ENCODE measurements at places on chromosomes 5 and 9. TPM values are rescaled to one million over a fixed set of nuclear protein-coding genes. Genes with fewer than 3 reads are reported as not detected.

DNA sequence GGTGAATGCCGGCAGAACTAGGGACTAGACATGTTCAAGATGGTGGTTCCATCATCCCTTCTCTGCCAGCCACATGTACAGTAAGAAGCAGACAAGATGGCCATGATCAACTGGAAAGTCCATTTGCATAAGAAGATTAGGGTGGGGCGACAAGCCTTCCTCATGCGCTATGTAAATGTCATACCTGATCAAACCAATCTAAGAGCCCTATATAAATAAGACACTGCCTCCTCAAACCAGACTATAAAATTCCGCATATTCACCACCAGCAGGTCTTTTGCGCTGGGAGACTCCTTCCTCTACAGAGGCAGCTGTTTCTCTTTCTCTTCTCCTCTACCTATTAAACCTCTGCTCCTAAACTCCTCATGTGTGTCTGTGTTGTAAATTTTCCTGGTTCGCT lies 53.8 kb downstream of the TIMD4 start:
- no peak for DNase-seq

DNA sequence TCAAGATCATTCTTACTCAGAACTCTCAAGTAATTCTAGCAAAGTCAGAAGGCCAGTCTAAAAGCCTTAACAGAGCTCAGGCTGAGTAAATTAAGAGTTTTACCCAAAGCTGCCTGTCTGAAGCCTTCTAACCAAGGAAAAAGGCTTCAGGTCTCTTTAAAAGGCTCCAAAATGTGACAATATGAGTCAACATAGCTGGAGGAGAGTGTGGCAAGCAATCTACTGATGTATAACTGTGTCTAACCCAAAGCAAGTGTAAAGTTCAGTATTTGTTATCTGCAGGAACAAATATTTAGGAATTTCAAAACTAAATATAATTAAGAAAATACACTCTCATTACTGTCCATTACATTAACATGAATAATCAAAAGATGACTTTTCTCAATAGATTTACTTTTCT lies 11.0 kb downstream of the ZBTB5 start:
- no peak for DNase-seq

- no peak for DNase-seq
Observed at GRCh38 chr5:55415071-55415470, 107.3 kb downstream of the MTREX start.

GRCh38 chr5:132100672-132101261 lies 27.2 kb downstream of the CSF2 start:
- DNase-seq, result no peak

GRCh38 chr5:107389130-107389774 lies 281.5 kb downstream of the EFNA5 start:
- peak; percentile 61 for DNase-seq

DNA sequence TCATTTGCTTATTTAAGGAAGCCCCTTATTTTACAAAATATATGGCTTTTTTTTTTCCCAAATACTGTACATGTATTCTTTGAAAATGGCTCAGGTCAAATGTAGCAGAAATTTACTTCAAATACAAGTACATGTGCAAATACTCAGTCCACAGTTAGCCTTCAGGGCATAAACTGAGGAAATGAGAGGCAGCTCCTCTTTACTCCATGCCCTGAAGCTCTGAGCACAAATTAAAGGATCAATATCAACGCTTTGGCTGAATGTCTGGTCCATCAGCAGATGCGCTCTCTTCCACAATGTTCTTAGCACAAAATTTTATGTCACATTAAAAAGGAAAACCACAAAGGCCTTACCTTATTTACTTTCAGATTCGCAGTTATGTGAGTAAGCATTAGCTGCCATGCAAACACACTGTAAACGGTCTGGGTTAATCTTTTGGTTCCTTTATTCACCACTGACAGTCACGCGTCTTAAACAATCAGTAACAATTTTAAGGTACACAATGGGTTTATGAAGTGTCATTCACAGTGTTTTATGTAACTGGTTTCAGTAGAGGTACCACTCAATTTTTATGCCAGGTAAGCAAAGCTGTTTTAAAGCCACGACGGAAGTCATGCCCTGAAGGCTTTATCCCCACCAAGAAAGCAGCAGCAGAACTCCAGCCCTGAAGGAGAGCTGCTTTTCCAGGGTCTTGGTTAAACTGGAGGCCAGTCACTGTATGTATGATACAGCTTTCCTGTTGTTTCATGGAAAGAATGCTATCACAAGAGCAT lies 103.4 kb downstream of the OTULIN start:
- no peak for DNase-seq

- DNase-seq, result no peak
Observed at GRCh38 chr5:132245593-132245992, 11.9 kb upstream of the PDLIM4 start.

- no peak for DNase-seq
Observed at GRCh38 chr5:10579536-10580521, 16.0 kb downstream of the ANKRD33B start.

DNA sequence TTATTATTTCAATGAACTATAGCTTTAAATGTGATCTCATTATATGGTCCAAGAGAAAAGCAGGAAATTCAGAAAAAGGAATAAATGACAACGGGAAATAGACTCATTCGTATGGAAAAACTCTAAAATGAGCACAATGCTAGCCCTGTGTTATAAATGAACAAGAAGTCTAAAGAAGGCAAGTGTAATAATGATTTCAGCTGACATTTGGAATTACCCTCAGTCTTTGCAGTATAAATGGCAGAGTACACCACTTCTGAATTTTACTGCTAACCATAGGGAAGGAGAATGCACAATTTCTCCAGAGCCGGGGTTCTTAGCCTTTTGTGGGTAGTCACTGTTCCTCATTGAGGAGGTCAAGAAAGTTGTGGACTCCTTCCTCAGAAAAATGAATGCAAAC lies 93.1 kb downstream of the ANKRD55 start:
- DNase-seq, result peak; percentile 59

- no peak for DNase-seq
Observed at GRCh38 chr5:54646356-54647101, 129.0 kb downstream of the SNX18 start.

DNA sequence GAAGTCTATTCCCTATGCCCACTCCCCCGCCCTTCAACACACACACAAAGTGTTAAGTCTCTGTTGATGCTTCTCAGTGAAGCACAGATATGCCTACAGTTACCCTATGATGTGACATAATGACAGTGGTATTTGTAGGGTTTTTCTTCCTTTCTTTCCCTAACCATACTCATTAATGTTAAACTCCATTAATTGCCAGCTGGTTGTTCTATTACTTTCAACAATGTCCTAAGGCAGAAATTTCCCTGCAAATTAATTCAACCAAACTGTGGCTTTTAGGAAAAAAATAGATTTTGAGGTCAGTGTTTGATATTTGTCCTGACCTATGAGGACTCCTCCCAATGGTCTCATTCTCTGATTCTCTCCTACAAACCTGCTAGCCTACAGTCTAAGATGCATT lies 38.2 kb upstream of the SLCO6A1 start:
- DNase-seq, result no peak

DNA sequence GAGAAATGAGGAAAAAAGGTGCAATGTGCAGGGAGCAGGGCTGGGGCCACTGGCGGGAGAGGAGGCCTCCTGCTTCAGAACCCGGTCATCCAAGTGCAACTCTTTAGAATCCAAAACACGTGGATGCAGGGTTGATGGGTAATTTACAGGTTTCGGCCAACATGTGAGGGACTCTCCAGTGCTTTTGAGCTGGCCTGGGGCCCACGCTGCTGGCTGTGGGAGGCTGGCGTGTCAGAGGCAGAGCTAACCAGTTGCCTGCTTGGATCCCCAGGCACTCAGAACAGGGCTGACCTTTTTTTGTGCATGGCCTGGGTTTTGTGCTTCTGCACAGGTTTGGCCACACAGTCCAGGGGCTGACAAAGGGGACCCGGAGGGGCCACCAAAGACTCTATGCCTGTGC lies 61.6 kb downstream of the GADD45G start:
- DNase-seq, result no peak

DNA sequence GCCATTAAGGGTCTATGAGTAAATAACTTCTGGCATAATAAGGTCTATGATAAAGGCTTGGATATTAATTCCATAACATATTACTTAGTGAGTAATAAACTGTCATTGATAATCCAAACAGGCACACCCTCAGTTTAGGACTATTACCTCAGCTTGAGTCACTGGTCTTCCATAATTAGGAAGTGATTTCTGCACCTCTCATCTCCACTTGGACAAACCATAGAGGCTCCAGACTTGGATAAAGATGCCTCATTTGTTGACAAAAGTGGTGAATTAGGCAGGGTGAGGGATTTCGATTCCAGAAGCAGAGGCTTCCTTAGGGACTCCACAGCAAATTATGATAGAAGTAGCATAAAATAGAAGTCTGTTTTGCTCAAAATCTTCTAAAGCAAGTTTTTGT lies 127.5 kb upstream of the MTAP start:
- no peak for DNase-seq

GRCh38 chr9:33820231-33820745 lies 3.3 kb downstream of the UBE2R2 start:
- no peak for DNase-seq

DNA sequence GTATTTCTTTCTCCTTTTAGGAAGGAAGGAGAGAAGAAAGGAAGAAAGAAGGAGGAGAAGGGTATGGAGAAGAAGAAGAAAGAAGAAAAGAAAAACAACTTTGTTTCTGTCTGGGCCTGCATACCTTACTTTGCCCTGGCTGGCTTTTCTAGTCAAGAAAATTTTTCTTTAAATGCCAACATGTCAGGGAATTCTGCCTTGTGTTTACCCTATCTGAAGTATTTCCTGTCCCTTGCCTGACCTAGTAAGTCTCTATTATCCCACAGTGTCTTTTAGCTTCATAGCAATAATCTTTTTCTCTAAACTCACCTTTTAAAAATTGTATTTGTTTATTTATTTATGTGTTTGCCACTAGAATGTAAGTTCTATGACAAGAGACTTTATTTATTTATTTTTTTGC lies 1864.1 kb downstream of the EFNA5 start:
- no peak for DNase-seq

DNA sequence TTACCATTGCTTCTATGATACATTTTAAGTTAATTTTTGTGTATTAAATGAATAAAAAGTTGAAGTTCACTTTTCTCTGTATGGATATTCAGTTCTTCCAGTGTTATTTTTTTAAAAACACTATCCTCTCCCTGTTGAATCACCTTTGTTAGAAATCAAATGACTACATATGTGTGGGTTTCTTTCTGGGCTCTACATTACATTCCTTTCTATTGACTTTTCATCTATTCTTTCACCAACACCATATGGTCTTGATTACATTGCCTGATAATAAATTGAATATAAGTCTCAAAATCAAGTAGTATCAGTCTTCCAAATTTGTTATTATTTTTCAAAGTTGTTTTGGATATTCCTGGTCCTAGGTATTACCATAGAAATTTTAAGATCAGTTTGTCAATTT lies 7.3 kb upstream of the RASEF start:
- no peak for DNase-seq

- no peak for DNase-seq
Observed at GRCh38 chr5:167822241-167822640, 469.2 kb upstream of the WWC1 start.

GRCh38 chr9:135212961-135213360 lies 125.5 kb downstream of the OLFM1 start:
- DNase-seq, result no peak

- DNase-seq, result no peak
Observed at GRCh38 chr5:150393096-150393645, 19.5 kb downstream of the CD74 start.

- no peak for DNase-seq
Observed at GRCh38 chr9:121459513-121459912, 40.1 kb downstream of the GGTA1 start.

DNA sequence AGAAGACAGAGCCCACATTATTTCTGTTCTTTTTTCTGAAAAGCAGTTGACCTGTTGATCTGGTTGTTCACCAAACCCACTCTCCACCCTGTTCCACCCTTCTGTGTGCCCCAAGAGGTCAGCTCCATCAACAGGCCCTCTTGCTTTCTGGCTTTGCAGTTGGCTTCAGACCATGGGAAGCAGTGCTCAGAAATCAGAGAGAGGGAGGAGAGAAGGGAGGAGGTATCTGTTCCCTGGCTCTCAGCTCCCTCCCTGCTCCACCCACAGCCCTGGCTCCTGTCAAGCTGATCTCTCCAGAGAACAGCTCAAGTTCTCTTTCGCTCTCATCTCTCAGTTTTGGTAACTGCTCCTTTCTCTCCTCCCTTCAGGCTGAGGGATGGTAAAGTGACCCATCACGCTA lies 144.2 kb upstream of the RAI14 start:
- no peak for DNase-seq

DNA sequence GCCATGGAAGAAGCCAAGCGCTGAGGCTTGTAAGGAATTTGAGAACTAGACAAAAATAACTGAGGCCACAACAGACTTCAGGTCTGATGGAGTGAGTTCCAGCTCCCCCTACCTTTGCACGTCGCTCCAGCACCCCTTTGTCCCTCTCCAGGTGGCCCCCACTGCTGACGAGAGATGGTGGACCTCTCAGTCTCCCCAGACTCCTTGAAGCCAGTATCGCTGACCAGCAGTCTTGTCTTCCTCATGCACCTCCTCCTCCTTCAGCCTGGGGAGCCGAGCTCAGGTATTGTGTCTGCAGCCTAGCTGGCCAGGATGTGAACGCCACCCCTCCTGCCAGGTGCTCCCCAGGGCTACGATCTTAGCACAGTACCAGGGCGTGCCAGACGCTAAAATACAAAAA lies 5.2 kb downstream of the BTNL9 start:
- no peak for DNase-seq

GRCh38 chr5:51484326-51484725 lies 101.1 kb downstream of the ISL1 start:
- DNase-seq, result no peak

- DNase-seq, result no peak
Observed at GRCh38 chr9:121274851-121275250, 6.9 kb downstream of the GSN start.

- no peak for DNase-seq
Observed at GRCh38 chr9:1271786-1272185, 221.6 kb downstream of the DMRT2 start.

DNA sequence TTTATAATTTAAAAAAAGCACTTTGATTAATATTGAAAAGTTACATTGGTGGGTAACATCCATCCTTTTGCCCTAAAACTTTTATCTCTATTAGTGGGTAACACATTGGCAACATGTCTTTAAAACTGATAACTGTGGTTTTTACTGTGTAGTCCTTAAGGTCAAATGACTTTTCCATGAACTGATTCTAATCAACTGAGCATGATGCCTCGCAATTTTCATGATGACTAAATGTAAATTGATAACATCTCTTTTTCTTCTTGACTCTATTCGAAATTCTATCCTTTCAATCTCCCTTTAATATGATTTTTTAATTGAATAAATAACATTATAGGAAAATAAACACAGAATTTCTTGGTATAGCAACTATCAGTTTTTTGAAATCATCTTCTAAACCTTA lies 6.3 kb upstream of the IL5 start:
- DNase-seq, result no peak

Gene DMRT3
- total RNA-seq, result not detected

Gene OMD
- 0.07 TPM for total RNA-seq

Gene CNOT6
- 23.6 TPM for total RNA-seq

Gene CARD19
- 95.7 TPM for total RNA-seq

Gene EQTN
- total RNA-seq, result not detected

Gene OBP2B
- total RNA-seq, result not detected

Gene BTNL3
- total RNA-seq, result not detected

Gene OR1L1
- not detected for total RNA-seq

Gene STX17
- 12.9 TPM for total RNA-seq

Gene LAMC3
- 0.07 TPM for total RNA-seq

Gene POU5F2
- total RNA-seq, result 0.46 TPM

Gene DDX4
- total RNA-seq, result not detected

Measured in pulmonary artery endothelial cell (primary cell).